ENCODE measurements at places on chromosomes 2 and 18.

- no peak for DNase-seq
Observed at GRCh38 chr18:49249521-49249920, 210.9 kb downstream of the DYM start.

GRCh38 chr2:149365931-149366583 is 35.7 kb downstream of the LYPD6 start:
- DNase-seq, result no peak

GRCh38 chr2:207073801-207074678 is 91.7 kb downstream of the KLF7 start:
- peak; percentile 44 for DNase-seq

DNA sequence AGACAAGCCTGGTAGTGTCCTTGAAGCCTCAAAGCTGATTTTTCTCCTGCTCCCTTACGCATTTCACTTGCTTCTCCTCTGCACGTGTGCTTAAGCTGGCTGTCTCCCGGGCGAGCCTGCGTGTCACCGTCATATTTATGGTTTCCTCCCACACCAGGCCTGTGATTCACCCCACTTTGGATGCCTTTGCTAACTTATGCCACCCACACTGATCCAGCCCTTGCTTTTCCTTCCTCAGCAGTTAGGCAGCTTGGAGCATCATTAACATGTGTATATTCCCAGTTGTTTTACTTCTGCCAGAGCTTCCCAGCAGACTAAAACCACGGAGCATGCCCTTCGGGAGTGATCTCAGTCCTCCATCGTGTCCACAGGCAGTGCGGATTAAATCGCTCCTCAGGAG is 2.2 kb downstream of the ST3GAL5 start:
- DNase-seq, result peak; percentile 63

- no peak for DNase-seq
Observed at GRCh38 chr2:128791120-128791984, 472.7 kb upstream of the HS6ST1 start.

GRCh38 chr18:70468861-70469547 is 180.2 kb downstream of the SOCS6 start:
- no peak for DNase-seq

- no peak for DNase-seq
Observed at GRCh38 chr2:127901339-127902056, 15.7 kb upstream of the AMMECR1L start.

GRCh38 chr2:205726506-205726905 is 44.2 kb downstream of the NRP2 start:
- no peak for DNase-seq

- no peak for DNase-seq
Observed at GRCh38 chr2:63993871-63994270, 25.4 kb downstream of the VPS54 start.

GRCh38 chr18:9366126-9366714 is 31.6 kb downstream of the TWSG1 start:
- no peak for DNase-seq

DNA sequence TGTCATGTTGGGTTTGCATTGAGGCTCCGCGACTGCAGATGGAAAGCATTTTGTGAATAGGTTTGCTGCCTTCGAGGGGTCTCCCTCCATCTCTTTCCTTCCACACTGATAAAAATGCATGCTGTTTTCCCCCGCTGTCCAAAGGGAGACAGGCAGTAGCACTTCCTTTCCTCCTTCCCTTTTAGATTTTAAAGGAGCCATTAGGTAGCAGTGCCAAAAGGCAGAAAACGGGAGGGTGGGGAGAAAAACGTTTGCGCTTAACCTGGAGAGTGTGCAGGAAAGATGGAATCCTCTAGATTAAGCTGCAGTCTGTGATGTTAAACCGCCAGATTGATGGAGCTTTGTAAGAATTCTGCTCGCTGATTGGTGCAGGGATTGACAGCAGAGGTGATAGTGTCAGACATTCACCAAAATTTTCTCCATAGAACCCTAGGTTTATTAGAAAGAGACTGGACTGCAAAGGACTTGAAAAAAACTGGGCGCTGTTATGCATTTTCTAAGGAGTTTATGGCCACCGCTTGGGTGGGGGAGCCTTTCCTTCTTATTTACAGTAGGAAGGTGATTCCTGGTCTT is 688 bp downstream of the MAPRE2 start:
- no peak for DNase-seq

DNA sequence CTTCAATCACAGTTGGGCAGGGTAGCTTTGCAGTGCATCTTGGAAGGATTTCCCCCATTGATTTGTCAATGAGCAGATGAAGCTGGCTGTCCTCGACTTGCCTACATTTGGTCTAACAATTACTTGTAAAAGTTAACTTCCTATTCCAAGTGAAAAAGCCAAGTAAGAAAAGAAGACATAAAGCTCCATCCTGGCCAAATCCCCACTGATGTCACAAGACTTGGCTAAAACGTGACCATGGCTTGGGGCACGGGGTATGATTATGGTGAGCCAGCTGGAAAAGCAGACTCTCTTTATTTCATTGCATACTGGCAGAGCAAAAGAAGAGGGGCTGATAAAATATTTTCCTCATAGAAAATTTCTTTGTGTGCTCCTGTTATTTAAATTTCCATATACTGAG is 25.4 kb upstream of the PID1 start:
- DNase-seq, result no peak

- DNase-seq, result no peak
Observed at GRCh38 chr2:155266583-155266982, 568.1 kb downstream of the KCNJ3 start.

- no peak for DNase-seq
Observed at GRCh38 chr18:48119204-48119603, 188.7 kb upstream of the SMAD2 start.

- no peak for DNase-seq
Observed at GRCh38 chr2:78839259-78839658, 186.2 kb upstream of the REG3G start.

DNA sequence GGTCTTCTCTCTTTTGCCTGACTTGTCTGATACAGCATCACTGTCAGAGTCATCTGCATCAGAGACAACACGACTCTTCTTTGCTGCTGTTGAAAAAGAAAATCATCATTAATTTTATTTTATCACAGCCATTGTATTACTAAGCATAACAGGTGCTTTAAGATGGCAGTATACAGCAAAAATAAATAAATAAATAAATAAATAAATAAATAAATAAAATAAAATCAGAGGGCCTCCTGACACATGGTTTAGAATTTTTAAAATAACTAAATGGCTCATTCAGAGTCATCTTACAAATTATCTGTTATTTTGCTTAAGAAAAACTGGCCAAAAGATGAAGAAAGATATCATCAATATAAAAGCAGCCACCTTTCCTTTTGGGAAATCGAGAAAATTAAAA is 22.8 kb downstream of the IWS1 start:
- no peak for DNase-seq

DNA sequence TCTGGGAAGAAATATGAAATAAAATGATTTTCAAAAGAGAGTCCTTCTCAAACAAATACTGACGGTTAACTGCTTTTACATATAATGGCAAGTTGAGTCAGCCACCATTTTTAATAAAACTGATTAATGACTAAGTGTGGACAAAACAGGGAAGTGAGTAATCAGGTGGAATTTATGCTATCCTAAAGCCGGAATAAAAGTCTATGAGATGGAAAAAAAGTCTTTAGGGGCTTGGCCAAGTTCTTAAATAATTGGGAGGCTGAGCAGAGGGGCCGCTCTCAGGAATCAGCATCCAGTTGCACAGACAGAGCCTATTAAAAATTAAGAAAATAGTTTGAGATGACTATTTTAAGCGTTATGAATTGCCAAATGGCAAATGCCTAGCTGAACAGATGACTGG is 58.6 kb upstream of the AFF3 start:
- no peak for DNase-seq

- DNase-seq, result no peak
Observed at GRCh38 chr18:58402247-58402646, 226.6 kb downstream of the ALPK2 start.

- DNase-seq, result no peak
Observed at GRCh38 chr18:59639821-59640220, 57.4 kb downstream of the CCBE1 start.

GRCh38 chr2:88575051-88575450 is 52.2 kb downstream of the EIF2AK3 start:
- no peak for DNase-seq

- DNase-seq, result no peak
Observed at GRCh38 chr2:187879491-187879890, 325.3 kb upstream of the TFPI start.

DNA sequence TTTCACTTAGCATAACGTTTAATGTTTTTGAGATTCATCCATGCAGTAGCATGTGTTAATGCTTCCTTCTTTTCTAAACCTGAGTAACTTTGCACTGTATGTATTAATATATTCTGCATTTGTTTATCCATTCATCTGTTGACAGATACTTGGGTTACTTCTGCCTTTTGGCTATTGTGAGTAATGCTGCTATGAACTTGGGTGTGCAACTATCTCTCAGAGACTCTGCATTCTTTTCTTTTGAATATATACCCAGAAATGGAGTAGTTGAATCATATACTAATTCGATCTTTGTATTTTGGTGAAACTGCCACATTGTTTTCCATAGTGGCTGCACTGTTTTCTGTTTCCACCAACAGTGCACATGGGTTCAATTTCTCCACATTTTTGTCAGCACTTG is 128.3 kb downstream of the SH3BP4 start:
- no peak for DNase-seq

GRCh38 chr2:47334356-47335136 is 68.4 kb upstream of the MSH2 start:
- DNase-seq, result no peak

DNA sequence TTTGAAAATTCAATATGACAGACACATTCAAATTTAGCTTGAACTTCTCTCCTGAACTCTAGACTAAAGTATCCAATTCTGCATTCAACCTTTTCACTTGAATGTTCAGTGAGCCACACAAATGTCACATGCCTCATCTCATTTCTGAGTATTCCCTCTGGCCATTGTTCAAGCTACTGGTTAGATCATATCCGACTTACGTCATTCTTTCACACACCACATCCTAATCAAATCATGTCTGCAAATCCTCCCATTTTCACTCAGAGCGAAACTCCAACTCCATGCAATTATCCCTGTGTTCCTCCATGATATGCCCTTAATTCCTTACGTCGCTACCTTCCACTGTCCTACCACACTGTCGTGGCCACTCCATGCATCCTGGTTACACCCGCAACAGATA is 425.1 kb downstream of the CBLN2 start:
- no peak for DNase-seq

DNA sequence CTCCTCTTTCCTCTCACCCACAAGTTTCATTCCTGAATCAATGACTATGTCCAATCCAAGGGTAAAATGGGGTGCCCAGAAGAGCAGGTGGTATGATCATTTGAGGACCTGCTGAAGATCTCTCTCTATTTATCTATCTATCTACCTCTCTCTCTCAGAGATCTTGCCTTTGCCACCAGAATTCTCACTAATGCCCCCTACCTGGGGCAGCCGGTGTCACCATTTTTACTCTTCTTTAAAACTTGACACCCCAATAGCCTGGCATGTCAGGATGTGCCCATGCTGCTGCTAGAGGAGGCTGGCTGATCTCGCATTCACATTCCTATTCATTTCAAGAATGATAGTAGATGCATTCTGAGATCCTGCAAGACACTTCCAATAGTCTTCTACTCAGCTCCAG is 24.3 kb upstream of the RPIA start:
- DNase-seq, result no peak
